Erythroblast (primary cell): ENCODE measurements at places on chromosomes 7 and 10.

DNA sequence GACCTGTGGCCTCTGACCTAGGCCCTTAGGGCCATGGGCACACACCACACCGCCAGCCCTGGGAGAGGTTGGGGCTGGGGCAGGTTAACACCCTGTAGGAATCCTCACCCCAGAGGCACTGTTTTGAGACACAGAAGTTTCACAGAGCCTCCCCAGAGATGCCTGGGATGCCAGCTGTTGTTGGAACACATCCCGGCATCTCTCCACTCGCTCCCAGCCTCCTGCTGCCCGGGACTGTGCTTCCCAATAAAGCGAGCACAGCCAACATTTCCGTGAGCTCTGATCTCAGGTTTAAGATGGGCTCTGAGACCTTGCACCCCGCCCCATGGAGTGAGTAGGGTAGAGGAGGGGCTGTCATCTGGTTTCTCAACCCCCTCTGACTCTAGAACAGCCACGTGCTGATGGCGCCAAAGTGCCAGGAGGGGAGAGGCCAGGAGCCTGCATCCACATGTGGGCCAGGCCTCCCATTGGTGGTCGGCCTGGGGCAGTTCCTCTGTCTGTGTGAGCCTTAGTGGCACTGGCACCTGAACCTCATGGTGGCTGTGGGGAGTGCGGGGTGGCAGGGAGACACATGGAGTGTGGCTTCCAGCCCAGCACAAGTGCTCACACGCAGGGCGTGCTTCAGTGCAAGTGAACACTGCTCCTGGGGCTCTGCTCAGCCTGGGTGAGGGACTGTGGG is 54.7 kb downstream of the RASGEF1A start:
- no peak for DNase-seq

GRCh38 chr7:28858206-28858605 is 99.9 kb downstream of the TRIL start:
- DNase-seq, result no peak

- DNase-seq, result peak; percentile 7
Measured at GRCh38 chr10:4549139-4549653, 276.8 kb upstream of the AKR1E2 start.

DNA sequence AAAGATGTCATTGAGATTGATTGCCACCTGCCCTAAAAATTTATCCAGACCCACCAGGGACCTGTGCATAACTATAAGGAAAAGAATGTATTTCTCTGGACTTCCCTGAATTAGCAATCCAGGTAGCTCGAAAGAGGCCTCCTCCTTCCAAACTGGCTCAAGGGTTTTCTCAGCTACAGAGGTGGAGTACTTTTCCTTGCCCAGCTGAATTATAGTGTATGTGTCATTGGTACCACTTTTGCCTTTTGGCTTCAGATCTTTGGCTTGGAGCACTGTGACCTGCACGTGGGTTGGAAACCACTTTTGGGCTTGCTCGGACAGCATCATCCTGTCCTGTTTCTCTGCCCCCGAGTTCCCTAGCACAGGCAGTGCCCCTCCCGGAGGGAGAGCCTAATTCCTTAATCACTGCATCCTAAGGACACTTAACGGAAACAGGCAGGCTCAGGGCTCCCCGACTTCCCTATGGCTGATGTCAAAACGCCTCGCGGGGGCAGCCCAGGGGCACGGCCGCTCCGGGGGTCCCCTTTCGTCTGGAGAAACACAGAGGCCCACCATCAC is 825 bp downstream of the RAB11FIP2 start:
- peak; percentile 59 for DNase-seq

DNA sequence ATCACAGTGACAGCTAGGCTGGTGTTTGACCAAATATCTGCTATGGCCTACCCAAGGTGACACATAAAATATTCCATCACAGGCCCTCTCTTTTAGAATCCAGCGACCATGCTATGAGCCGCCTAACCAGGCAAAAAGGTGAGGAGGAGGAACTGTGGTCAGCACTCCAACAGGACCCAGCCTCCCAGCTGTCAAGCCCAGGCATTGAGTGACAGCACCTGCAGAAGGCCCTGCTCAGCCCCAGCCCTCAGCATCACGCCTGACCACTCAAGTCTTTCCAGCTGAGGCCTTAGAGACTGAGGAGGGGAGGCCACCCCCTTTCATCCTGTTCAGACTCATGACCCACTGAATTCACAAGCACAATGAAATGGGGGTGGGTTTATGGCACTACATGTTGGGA is 43.0 kb downstream of the CXCL12 start:
- no peak for DNase-seq

DNA sequence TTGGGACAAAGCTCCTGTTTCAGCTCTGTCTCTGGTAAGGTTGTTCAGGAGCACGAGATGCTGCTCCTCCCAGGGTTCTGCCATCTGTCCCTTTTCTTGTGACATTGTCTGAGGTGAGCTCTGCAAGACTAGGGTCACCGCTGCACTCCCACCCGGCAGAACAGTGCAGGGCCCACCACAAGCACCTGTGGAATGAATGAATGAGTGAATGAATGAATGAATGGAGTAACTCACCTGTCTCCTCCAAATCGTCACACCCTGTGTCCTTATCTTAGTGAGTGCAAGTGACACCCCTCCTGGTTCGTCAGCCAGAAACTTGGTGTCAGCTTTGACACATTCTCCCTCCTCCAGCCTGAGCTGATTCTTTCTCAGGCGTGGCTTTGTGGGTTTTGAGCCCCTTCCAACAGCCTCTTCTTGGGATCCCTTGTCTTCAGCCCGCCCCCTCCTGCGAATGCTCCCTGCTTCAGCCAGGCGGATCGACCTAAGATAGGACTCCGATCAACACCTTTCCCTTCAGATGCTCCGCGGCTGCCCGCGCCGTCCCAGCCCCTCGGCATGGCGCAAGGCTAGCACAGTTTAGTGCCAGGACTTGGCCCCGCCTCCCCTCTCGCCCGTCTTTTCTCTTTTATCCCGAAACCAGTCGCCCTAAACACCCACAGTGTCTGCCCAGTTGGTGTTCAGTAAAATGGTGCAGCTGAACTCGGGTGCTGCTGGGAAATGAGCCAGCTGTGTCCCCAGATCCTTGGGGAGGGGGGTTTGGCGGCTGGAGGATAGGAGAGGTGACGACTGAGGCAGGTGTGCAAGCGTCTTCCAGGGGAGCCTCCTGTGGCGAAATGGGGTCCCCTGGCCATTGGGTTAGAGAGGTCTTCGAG is 89.3 kb downstream of the BEND7 start:
- DNase-seq, result no peak

GRCh38 chr7:40507166-40507565 is 372.4 kb downstream of the SUGCT start:
- no peak for DNase-seq

DNA sequence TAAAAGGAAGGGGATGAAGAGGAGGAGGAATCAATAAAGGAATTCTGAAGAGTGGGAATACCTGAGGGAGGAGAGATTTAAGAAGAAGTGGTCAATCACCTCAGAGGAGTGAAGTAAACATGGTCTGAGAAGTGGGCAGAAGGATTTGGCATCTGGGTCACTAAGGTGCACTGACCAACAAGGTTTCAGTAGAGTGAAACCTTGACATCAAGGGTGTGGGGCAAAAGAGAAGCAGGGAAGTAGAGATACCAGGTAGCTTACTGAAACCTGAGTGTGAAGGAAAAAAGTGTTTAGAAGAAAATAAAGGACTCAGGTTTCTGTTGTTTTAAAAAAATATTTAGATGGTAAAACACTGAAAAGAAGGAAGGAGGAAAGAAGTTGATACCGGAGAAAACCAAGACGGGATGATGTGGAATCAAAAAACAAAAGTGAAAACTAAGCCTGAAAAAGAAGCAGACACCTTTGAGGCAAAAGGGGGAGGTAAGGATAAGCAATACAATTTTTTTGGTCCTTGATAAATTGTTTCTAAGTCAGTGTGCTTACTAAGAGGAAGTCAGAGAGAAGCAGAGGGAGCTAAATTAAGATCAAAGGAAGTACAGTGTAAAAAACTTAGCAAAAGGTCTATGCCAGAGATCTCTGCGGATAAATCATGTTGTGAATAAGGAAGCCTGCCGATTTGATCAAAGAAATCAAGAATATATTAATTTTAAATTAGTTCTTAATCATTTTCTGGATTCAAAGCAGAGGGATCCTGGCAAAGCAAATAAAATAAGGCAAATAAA is 137.2 kb upstream of the GPR22 start:
- no peak for DNase-seq

DNA sequence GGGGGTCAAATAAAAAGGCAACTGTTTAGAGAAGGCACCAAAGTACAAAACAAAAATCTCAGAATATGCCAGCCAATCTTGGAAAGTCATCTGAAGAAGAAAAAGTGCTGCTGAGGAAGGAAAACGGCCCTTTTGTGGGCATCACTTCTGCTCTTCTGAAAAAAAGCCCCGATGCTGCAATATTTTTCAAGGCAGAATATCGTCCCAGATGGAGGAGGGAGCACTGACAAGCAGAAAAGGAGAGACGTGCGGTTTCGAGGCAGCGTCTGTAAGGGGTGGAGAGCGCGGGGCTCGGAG is 959 bp upstream of the ATRNL1 start:
- DNase-seq, result no peak

DNA sequence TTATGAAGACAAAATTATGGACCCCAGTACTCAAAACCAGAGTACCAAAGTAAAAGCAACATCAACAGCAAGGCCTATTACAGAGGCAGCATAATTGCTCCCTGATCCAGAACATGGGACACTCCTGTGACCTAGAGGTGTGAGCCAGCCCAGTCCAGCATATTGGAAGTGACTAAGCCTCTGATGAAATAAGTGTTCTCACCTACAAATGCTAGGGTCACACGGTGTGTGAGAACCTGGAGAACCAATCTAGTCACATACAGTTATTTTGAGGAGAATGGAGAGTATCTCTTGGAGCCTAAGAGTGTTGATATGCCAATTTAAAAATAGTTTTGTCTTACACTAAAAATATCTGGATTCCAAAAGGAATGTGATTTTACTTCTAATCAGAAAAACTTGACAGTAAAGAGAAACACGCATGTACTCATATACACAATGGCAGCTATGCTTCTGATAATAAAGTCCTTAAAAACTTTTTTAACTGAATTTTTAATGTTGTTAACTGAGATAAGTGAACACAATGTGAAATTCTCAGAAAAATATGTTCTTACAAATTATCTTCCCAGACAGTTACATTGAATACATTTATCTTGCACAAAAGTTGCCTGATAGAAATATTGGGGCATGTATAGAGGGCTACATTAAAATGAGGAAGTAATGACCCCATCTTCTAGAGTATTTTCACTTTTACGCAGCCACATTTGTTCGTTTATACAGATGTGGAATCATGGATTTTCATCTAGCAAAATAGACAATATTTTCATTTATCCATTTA is 56.8 kb upstream of the CD36 start:
- DNase-seq, result peak; percentile 76

DNA sequence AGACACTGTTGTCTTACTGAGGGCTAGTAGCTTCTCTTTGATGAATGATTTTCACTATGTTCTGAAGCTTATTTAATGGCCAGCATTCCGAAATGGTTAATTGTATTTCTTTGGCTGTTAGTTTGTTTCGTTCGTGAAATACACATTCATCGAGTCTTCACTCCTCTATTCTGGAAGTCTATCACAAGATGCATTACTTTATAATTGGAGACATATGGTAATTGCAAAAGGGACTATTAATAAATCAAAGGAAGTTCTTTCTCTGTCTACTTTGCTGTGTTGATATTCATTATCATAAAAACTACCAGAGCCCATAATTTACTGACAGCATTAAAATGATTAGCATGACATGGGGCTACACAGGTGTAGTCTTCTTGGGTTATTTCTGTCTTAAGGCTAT is 133.8 kb upstream of the IGFBP3 start:
- no peak for DNase-seq

- no peak for DNase-seq
Measured at GRCh38 chr10:114404171-114405010, at the start of gene AFAP1L2. Gene AFAP1L2, minus strand, starts transcription at chr10:114404502. Its CDS starts 47 bp downstream, at chr10:114404455.

GRCh38 chr10:61592581-61592980 is 70.1 kb upstream of the CABCOCO1 start:
- DNase-seq, result peak; percentile 6

DNA sequence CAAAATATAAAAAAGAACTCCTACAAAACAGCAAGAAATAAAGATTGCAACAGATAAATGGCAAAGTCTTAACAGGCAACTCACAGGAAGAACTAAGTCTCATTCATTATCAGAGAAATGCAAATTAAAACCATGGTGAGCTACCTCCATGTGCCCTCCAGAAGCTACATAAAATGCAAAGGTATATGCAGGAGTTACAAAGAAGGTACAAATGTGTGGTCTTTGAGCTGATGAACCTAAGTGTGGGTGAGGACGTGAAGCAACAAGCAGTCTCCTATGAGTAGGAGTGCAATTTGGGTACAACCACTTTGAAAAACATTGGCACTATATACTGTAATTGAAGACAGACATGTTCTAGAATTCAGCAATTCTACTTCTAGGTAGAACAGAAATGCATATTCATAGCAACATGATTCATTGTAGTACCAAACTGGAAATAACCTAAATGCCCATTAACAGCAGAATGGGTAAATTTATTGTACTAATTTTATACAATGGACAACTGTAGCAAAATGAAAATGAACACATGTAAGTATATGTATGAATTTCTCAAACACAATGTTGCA is 61.6 kb upstream of the KCNMA1 start:
- DNase-seq, result no peak

DNA sequence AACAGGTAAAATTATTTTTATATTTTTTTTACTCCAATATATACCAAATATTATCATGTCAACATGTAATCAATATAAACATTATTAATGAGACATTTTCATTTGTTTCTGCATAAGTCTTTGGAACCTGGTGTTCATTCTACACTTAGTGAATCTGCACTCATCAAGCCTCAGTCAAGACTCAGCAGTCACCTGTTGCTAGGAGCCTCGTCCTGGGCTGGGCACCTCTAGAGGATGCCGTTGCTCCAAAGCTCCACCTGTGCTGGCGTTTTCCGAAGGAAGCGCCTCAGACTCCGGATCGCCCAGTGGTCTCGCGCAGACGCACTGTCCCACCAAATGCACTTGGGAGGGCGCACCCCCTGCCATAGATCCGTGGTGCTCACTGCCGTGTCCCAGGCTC is 604.7 kb upstream of the MKI67 start:
- DNase-seq, result no peak

DNA sequence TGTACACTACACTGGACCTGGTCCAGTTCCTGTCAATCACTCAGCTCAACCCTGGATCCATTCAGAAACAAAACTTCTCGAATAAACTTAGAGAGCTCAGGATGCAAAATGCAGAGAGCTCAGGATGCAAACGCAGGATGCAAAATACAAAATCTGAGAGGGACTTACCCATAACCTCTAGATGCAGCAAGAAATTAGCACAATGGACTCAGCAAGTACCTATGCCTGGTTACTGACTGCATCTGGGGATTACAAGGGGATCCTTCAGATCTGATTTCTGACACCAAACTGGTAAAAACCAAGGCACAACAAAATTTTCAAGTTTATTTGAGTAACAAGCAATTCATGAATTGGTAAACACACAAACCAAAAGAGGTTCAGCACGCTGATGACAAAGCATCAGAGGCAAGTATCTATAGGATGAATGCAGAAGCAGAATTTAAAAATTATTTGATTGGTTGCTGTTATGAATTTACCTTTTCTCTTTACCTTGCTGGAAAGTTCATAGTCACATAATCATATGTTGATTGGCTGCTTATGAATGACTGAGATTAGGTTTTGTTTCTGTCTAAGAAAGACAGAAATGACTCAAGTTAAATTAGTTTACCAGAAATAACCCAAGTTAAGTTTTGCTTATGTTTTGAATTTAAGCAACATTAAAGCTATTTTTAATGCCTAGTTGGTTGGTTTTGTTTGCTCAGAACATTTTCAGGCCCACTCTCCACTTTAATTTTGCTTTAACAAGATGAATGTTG is 11.4 kb downstream of the GIMAP6 start:
- DNase-seq, result no peak

GRCh38 chr7:28309704-28310459 is 102.4 kb upstream of the CREB5 start:
- DNase-seq, result no peak
